ENCODE measurements at places on chromosomes 4 and X. TPM values are rescaled to one million over a fixed set of nuclear protein-coding genes. Genes with fewer than 3 reads are reported as not detected.

DNA sequence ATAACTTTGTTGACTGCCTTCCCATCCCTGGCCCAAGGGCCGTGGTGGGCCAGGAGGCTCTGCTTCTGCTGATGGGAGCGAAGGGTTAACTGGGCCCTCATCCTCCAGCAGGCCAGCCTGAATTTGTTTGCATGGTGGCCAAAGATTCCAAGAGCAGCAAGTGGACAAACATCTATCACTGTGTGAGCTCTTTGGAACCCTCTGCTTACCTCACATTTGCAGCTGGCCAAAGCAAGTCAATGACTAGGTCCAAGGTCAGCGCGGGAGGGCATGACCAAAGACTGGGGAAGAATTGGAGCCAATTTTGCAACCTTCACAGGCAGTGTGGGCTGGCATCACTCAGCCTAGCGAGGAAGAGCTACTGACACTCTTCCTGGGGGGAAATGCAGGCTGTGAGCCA lies 67.8 kb upstream of the ATP6AP2 start:
- no peak for DNase-seq

DNA sequence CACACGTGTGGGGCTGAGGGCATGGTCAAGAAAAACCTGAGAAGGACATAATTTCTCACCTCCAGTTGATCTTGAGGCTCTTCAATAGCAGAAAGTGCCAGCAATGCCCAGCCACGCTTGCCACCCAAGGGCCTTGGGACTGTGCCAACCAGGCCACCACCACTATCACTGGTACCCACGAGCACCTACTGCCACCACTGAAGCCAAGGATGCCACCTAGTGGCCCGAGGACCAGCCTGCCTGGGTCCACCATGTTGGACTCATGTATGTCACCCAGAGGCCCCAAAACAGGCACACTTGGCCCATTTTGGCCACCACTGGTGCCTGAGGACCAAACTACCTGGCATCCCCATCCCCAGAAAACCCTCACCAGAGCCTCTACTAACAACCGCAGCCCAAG lies 191.8 kb downstream of the ADAM29 start:
- peak; percentile 15 for DNase-seq

DNA sequence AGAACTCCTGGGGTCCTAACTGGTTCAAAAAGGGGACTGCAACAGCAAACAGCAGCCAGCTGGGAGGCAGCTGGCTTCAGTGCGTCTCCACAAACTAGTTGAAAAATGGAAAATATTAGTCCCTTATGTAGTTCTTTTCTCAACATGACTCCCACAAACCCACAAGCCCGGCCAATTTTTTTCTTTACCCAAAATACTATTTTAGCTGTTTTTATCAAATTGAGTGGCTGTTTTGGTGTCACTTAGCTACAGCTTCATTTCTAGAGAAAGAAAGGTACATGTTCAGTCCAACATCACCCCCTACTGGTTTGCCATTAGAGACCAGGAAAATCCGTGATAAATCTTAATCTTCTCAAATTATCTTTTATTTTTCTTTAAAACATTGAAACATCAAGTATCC lies 97.2 kb downstream of the GUCY2F start:
- peak; percentile 65 for DNase-seq

DNA sequence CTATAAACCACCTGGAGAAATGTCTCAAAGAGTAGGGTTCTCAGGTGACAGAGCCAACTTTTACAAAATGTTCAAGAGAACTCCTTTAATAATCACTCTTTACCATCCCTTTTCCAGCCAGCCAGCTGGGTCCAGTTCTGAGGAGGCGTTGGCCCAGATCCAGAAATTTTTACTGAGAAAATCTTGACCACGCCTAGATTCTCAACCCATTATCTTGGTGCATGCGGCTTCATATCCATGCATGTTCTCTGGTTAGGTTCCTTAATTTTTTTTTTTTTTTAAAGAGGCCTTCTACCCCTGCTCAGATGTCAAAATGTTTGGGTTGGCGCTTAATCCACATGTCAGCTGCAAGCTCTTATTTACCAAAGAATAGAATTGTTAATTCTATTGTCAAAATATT lies 12.0 kb upstream of the MAP7D2 start:
- no peak for DNase-seq

DNA sequence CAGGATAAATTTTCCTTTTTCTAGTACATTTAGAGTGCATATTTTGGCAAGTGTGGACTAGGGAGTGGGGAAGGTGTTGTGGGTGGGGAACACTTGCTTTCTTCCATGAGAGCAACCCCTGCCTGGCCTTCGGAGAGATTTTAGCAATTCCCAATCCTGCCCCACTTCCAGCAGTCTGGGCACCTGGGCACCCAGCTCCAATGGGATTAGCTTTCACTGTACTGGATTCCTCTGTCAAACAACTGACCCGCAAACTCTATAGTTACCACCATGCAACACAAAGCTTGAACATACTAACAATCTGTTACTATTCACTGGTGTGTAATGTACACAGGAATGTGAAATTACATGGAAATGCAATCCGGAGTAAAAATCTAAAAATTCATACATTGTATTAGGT lies 50.3 kb downstream of the SH3RF1 start:
- DNase-seq: no peak

DNA sequence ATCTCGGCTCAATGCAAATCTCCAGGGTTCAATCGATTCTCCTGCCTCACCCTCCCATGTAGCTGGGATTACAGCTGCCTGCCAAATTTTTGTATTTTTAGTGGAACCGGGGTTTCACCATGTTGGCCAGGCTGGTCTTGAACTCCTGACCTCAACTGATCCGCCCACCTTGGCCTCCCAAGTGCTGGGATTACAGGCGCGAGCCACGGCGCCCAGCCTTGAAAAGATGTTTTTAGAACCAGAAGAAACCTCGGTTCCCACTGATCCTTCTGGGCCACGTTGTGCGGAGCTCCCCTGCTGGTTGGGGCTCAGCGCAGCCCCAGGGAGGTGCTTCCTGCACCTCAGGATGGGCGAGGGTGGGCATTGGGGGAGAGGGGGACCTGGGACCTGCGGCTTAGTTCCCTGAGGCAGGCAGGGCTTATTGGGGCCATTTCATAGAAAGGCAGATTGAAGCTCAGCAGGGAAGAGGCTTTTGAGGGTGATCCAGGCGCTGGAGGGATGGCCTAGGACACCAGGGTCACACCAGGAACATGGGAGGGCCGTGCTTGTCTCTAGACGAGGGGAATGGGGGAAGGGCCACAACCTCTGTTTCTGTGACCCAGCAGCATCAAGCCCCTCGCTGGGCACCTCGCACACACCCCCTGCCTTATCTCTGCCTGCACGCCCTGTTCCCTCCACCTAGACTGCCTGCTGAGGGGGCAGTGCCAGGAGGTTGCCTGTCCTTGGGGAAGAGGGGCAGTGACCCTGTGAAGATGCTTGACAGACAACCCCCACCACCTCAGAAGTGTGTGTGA lies 6.3 kb upstream of the ADD1 start:
- DNase-seq: no peak

DNA sequence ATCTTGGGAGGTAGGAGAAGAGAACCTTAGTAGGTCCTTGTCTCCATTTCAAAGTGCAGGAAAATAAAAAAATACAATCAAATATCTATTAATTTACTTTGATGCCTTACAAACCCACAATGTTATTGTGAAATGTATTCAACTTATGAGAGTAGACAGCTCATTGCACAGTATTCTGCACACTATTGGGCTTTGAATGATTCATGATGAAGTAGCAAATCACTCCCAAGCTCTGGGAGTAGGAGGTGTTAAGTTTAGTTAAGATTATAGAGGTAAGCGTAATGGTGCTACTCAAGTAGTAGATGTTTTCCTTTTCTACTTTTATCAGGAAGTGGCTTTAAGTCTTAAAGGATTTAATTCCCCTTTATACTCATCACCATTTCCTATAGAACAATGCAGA lies 32.8 kb upstream of the TMPRSS11A start:
- no peak for DNase-seq

DNA sequence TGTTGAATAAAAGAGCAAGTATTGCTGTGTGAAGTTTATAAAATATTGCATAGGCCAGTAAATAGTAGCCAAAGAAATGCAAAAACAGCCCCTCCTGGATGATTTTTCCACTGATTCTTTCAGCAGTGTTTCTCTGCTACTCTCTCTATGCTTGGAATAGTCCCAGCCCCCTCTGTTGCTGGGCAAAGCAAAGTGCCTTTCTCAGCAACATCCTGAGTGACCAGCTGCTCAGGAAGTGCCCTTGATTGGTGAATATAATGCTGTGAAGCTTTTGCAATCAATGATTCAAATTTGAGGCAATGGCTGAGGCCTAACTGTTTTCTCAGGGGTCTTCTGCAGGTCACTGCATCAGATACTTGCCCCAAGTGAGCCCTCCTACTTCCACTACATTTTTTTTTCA lies 656.7 kb downstream of the ZNF674 start:
- DNase-seq: no peak

Gene CPE
- not detected for total RNA-seq

Gene FATE1
- not detected for total RNA-seq

Gene TCEAL2
- total RNA-seq: not detected

Gene OPN1MW
- total RNA-seq: not detected

Gene PLXNB3
- total RNA-seq: 10.3 TPM

Data from HT-29 (cell line).